Activated CD4-positive, alpha-beta T cell treated with anti-CD3 and anti-CD28 coated beads for 36 hours (primary cell): ENCODE measurements at places on chromosomes 13 and 19. TPM values are rescaled to one million over a fixed set of nuclear protein-coding genes. Genes with fewer than 3 reads are reported as not detected.

Gene TMEM238
- 6.3 TPM for total RNA-seq

GRCh38 chr19:1853295-1854038 is 5.2 kb upstream of the REXO1 start:
- DNase-seq: peak; percentile 93
- H3K4me1 ChIP-seq: peaks cover 60% of the 10 kb centered on the region
- peak overlapping the region; percentile 40 for H3K4me3 ChIP-seq
- peaks cover 2% of the 10 kb centered on the region for H3K36me3 ChIP-seq
- no peaks in the 10 kb centered on the region for H3K27me3 ChIP-seq
- H3K27ac ChIP-seq: peak overlapping the region; percentile 93

Gene GJA3
- 0.32 TPM for total RNA-seq

DNA sequence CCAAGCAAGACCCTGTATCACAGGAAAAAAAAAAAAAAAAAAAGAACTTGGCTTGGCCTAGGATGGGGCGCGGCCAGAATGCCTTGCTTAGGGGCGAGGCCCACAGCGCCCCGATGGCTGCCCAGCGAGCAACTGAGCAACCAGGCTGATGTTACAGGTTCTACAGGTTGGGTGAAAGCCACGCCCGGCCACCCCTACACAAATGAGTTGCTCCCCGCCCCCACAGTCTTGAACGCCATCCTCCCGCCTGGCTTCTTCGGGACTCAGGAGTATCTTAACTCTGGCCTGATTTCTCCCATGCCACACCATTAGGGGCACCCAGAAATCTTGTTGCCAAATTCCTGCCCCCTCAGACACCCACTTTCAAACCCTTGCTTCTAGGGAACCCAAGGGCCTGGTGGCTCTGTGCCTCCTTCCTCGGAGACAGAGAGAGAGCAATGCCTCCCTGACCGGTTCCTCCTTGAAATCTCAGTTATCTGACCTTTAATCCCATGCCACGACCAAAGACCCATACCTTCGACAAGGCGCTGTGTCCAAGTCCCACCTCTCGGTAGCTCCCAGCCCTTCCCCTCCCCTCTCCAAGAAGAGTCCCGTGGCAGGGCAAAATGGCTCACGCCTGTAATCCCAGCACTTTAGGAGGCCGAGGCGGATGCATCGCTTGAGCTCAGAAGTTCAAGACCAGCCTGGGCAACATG is 1.1 kb upstream of the CBLC start:
- H3K4me3 ChIP-seq: no peak overlapping the region
- no peaks in the 10 kb centered on the region for H3K36me3 ChIP-seq
- no peaks in the 10 kb centered on the region for H3K27me3 ChIP-seq
- H3K4me1 ChIP-seq: peaks cover 2% of the 10 kb centered on the region

Gene TBXA2R
- total RNA-seq: 0.64 TPM

DNA sequence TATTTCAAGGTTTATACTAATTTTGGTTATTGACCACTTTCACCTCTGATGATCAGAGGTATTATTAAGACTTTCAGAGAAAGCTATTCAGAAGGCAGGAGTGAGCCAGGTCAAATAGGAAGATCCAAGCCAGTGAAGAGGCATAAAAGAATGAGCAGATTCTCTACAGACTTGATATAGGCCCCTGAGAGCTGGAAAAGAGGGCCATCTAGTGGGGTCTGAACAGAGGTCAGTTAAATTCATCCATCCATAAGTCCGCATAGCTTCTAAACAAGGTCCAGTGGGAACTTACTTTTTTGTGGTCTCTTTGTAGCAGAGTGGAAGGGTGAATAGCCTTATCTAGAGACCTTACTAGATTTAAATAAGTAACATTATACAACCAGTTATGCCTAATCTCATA is 126.6 kb upstream of the UFM1 start:
- H3K36me3 ChIP-seq: no peaks in the 10 kb centered on the region
- DNase-seq: no peak
- no peak overlapping the region for H3K4me3 ChIP-seq
- H3K27me3 ChIP-seq: no peaks in the 10 kb centered on the region

Gene CGB3
- not detected for total RNA-seq

DNA sequence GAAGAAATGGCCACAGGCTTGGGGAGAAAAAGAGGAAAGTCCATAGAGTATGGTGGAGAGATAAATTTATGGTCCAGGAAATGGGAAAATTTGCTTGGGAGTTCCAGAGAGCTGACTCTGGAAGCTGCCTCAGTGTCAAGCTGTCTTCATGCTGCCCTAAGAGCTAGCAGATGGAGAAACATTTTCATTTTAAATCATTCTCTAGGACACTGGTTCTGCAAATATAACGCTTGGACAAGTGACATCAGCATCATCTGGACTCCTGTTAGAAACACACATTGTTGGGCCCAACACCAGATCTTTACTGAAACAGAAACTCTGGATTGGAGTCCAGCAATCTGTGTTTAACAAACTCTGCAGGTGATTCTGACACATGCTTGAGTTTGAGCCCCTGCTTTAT is 592.0 kb upstream of the KLF12 start:
- no peaks in the 10 kb centered on the region for H3K36me3 ChIP-seq
- no peak overlapping the region for H3K27ac ChIP-seq
- peaks cover 6% of the 10 kb centered on the region for H3K27me3 ChIP-seq
- H3K4me3 ChIP-seq: no peak overlapping the region
- no peaks in the 10 kb centered on the region for H3K4me1 ChIP-seq

- no peaks in the 10 kb centered on the region for H3K36me3 ChIP-seq
- no peak overlapping the region for H3K27ac ChIP-seq
- DNase-seq: no peak
- peaks cover 22% of the 10 kb centered on the region for H3K27me3 ChIP-seq
These were observed 5.6 kb upstream of the SMAD9 start for GRCh38 chr13:36925603-36926002.

Gene SYNE4
- 1.6 TPM for total RNA-seq

- peaks cover 26% of the 10 kb centered on the region for H3K36me3 ChIP-seq
- no peak for DNase-seq
- H3K4me3 ChIP-seq: no peak overlapping the region
- H3K27me3 ChIP-seq: no peaks in the 10 kb centered on the region
- no peak overlapping the region for H3K27ac ChIP-seq
- H3K4me1 ChIP-seq: peaks cover 4% of the 10 kb centered on the region
These were observed 17.2 kb downstream of the GTF2F2 start for GRCh38 chr13:45137526-45137925.

- no peak overlapping the region for H3K4me3 ChIP-seq
- H3K4me1 ChIP-seq: peaks cover 24% of the 10 kb centered on the region
- H3K36me3 ChIP-seq: peaks cover 91% of the 10 kb centered on the region
- DNase-seq: no peak
- H3K27ac ChIP-seq: peak overlapping the region; percentile 48
- H3K27me3 ChIP-seq: no peaks in the 10 kb centered on the region
These were observed 10.4 kb downstream of the ZNF146 start for GRCh38 chr19:36225219-36225892.

Gene MAST1
- total RNA-seq: 1.8 TPM

DNA sequence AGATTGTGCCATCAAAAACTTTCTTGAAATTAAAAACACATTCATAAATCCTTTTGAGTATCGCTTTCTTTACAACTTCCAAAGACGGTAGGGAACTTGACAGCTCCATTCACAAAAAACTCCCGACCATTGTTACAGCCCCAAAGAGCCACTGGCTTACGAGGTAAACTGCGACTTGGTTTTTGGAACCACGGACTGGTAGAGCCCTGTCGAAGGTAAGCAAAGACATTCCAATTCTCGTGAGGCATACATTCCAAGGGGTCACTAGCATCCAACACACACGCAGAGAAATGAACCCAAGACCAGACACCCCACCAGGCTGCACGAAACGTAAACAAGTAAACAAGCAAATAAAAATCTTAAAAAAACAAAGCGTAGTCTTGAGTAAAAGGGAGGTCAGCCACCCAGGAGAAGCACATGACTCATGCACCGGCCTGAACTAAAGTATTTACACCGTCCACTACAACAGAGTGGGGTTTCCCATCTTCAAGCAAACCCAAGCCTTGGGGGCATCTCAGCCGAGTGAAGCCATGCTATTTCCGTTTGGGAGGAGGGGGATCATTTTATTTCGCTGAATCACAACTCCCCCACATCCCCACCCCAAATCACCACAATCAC is 1.4 kb downstream of the BRD4 start:
- peaks cover 52% of the 10 kb centered on the region for H3K4me1 ChIP-seq
- H3K36me3 ChIP-seq: peaks cover 33% of the 10 kb centered on the region
- no peaks in the 10 kb centered on the region for H3K27me3 ChIP-seq
- no peak for DNase-seq
- peak overlapping the region; percentile 96 for H3K27ac ChIP-seq

DNA sequence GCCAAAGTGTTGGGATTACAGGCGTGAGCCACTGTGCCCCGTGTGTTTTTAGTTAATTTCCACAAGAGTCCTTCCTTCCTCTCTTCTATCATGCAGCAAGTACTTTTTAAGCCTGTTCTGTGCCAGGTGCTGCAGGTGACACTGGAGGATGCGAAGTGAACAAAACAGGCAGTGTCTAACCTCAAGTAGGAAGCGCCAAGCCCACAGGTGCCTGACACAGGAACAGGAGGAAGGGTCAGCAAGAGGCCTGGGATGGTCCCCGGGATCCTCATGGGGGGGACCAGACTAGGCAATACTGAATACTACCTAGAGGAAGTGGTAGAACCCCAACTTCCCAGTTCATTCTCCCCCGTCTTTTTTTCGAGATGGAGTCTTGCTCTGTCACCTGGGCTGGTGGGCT is 1.8 kb upstream of the CALR start:
- H3K27me3 ChIP-seq: no peaks in the 10 kb centered on the region
- no peak overlapping the region for H3K4me3 ChIP-seq
- H3K4me1 ChIP-seq: peaks cover 58% of the 10 kb centered on the region
- H3K36me3 ChIP-seq: peaks cover 46% of the 10 kb centered on the region
- DNase-seq: peak; percentile 20

- H3K27ac ChIP-seq: no peak overlapping the region
- H3K36me3 ChIP-seq: no peaks in the 10 kb centered on the region
- peaks cover 34% of the 10 kb centered on the region for H3K27me3 ChIP-seq
- no peak overlapping the region for H3K4me3 ChIP-seq
These were observed 33.3 kb upstream of the LRRC4B start for GRCh38 chr19:50601407-50602088.

GRCh38 chr19:30552593-30552992 is 180.4 kb downstream of the ZNF536 start:
- no peaks in the 10 kb centered on the region for H3K27me3 ChIP-seq
- no peaks in the 10 kb centered on the region for H3K4me1 ChIP-seq
- no peaks in the 10 kb centered on the region for H3K36me3 ChIP-seq
- H3K4me3 ChIP-seq: no peak overlapping the region
- DNase-seq: no peak
- no peak overlapping the region for H3K27ac ChIP-seq

DNA sequence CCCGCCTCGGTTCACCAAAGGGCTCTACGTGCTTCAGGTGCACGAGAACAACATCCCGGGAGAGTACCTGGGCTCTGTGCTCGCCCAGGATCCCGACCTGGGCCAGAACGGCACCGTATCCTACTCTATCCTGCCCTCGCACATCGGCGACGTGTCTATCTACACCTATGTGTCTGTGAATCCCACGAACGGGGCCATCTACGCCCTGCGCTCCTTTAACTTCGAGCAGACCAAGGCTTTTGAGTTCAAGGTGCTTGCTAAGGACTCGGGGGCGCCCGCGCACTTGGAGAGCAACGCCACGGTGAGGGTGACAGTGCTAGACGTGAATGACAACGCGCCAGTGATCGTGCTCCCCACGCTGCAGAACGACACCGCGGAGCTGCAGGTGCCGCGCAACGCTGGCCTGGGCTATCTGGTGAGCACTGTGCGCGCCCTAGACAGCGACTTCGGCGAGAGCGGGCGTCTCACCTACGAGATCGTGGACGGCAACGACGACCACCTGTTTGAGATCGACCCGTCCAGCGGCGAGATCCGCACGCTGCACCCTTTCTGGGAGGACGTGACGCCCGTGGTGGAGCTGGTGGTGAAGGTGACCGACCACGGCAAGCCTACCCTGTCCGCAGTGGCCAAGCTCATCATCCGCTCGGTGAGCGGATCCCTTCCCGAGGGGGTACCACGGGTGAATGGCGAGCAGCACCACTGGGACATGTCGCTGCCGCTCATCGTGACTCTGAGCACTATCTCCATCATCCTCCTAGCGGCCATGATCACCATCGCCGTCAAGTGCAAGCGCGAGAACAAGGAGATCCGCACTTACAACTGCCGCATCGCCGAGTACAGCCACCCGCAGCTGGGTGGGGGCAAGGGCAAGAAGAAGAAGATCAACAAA is 2.6 kb downstream of the PCDH17 start:
- peak; percentile 11 for DNase-seq
- H3K27ac ChIP-seq: no peak overlapping the region
- no peak overlapping the region for H3K4me3 ChIP-seq
- H3K36me3 ChIP-seq: peaks cover 11% of the 10 kb centered on the region
- H3K27me3 ChIP-seq: peaks cover 58% of the 10 kb centered on the region

- H3K36me3 ChIP-seq: no peaks in the 10 kb centered on the region
- H3K4me1 ChIP-seq: no peaks in the 10 kb centered on the region
- no peaks in the 10 kb centered on the region for H3K27me3 ChIP-seq
- no peak for DNase-seq
These were observed 302.1 kb downstream of the PCDH17 start for GRCh38 chr13:57933606-57934005.

DNA sequence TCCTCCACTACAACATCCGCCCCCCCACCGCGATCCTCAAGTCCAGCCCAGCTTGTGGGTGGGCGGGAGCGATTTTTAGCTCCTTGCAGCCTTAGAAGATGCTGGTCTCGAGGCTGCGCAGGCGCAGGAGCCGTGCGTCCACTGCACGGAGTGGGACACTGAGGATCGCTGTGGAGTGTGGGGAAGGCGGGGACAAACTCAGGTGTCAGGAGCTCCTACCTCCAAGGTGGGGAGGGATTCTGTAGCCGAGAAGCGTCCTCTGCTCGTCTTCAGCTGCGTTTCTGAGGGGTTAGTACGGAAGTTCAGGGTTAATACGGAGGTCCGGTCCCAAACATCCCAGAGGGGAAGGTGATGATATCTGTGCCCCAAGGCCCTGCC is at the start of gene RTBDN:
Gene RTBDN, minus strand, starts transcription at position 14 of the 378 bp plus-strand sequence. CDS start 4,600 bp downstream, outside the sequence.
- DNase-seq: peak; percentile 30
- peaks cover 70% of the 10 kb centered on the region for H3K27me3 ChIP-seq
